Activated CD4-positive, alpha-beta T cell treated with anti-CD3 and anti-CD28 coated beads, Interleukin-2, Interleukin-6, amounts not matched to agents 100 ng/mL and 50 ng/mL, durations not matched to agents 16 hours and 8 hours (primary cell): ENCODE measurements at places on chromosomes 2 and 18.

DNA sequence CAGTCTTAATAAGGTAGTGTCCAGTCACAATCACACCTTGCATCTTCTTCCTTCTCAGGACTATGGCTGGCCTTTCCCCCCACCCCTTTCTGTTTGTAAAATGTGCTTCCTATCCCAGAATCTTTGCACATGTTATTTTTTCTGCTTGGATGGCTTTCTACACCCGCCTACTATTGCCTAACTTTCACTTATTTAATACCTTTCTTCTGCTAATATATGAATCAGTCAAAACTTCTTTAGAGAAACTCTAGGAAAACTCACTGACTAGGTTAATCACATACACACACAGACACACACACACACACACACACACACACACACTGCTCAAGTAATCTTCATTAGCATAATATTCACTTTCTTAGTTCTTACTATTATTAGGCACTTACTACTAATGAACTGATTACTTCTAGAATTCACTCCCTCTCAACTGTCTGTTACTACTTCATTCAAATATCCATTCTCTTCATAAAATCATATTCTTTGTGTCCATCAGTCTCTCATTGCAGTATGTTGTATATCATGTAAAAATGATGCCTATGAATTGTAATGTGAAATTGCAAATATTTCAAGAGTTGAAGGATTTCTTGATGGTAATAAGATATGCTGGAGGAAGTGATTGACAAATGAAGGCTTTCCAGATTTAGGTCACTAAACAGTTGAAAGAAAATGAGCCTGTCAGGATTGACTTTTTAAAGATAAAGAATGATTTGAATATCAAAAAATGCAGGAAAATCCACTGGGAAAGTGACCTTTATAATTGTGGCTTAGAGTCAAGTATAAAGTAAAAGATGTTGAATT lies 51.2 kb downstream of the CLIP4 start:
- no peak for DNase-seq

DNA sequence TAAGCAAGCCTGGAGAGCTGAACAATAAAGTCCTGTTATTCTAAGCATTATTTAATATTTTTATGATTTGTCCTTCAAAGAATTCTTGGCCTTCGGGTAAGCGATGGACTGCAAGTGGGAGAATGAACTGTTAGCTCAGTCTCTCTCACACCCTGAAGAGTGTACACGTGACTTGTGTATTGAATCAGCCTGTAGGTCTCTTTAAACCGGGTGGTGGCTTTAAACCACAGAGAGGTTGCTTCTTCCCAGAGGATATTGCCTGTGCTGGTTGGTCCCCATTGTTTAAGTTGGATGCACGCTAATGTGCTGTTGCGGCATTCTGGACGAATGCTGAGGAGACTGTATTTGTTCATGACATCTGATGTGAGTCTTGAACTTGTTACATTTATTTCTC lies 183.3 kb downstream of the LTBP1 start:
- DNase-seq: no peak

GRCh38 chr18:58980991-58981390 lies 116.3 kb downstream of the ZNF532 start:
- peak; percentile 44 for DNase-seq

- no peak for DNase-seq
Observed at GRCh38 chr2:39665811-39666490, at the start of gene TMEM178A. TMEM178A (plus strand) TSS chr2:39665917; CDS start chr2:39665975, 58 bp downstream.

DNA sequence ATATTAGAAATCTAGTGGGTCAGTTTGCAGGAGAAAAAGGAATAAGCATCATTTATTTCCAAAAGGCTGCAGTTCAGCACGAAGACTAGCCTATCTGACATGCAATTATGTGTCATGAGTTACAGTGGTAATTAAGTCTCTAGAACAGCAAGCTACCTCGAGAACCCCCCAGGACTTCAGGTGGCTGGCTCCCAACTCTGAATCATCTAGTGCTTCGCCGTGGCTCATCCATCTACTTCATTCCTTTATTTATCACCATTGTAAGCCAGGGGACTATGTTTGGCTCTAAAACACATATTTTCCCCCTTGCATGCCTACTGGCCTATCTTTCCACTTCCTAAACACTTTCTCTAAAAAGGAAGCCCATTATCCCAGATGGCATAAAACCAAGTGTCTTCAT lies 121.6 kb downstream of the TXNL1 start:
- DNase-seq: no peak

- no peak for DNase-seq
Observed at GRCh38 chr2:229254206-229254605, 16.9 kb downstream of the PID1 start.

DNA sequence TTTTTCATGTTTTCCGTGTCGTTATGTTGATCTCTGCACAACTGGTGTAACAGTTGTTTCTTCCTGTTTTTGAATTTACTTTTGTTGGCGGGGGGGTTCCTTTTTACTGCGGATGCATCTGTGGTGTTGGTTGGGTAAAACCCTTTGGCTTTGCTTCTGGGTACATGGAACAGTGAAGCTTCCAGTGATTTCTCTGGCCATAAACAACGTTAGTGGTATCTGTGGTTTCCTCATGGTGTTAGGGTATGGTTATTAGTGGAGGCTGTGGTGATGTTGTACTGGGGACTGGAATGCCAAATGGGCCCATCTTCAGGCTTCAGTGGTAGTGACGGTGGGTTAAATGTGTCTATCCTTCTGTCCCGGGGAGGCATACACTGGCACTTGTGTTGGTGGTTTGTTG lies 285.4 kb upstream of the ZNF804A start:
- DNase-seq: no peak

- no peak for DNase-seq
Observed at GRCh38 chr2:65483763-65484162, 51.4 kb upstream of the SPRED2 start.

- no peak for DNase-seq
Observed at GRCh38 chr2:119856469-119856901, 96.8 kb downstream of the PTPN4 start.

DNA sequence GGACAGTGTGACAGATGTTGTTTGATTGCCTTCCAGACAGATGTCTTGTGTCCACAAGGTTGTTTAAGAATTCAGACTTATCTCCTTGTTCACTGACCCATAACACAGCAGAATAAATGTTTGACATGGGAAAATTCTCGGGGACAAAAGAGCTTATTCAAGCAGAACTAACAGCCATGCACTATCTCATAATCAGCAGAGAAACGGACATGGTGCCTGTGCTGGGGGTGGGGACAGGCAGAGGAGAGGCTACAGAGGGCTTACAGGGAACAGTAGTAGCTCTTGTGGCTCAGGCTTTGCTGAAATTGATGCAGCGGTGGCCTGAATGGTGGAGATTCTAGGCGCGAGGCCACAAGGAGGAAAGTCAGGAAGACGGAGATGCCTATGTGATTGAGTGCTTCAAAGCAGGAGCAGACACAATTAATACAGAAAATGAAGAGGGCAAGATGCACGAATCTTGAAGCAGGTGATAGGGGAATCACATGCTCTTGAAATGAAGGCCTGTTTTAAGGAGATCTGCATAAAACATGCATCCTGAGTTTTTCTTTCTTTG lies 62.0 kb upstream of the CAB39 start:
- DNase-seq: no peak

DNA sequence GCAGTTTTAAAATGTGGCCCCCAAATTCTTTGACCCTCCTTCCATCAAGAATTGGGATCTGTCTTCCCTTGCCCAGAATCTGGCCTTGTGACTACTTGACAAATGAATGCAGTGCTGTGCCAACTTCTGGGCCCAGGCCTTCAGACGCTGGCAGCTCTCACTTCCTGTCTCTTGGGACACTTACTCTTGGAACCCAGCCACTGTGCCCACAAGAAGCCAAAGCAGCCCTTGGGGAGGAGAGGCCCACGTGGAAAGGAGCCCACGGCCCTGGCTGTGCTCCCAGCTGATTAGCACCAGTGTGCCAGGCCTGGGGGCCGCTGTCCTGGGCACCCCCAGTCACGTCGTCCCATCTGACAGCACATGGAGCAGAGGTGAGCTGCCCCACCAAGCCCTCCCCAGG lies 56.6 kb downstream of the RPL37A start:
- DNase-seq: no peak

GRCh38 chr2:160294339-160294803 lies 94.3 kb upstream of the ITGB6 start:
- peak; percentile 86 for DNase-seq

DNA sequence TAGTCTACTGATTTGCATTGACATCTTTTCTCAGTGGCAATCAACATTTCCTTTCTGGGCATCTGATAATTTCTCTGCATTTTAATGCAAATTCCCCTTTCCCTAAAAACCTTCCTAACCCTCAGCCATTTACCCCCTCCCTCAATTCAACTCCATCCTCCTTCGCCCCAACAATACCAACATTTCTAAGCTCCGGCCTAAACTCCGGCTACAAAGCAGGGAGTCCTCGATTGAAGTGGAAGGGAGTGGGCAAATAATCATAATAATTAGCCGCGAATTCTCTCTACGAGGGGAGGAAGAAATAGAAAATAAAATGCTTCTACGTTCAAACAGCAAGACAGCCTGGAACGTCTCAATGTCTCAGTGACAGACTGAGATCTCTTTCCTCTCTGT lies 4.6 kb downstream of the BCL11A start:
- no peak for DNase-seq

- DNase-seq: no peak
Observed at GRCh38 chr2:182852801-182853200, 13.6 kb downstream of the FRZB start.

DNA sequence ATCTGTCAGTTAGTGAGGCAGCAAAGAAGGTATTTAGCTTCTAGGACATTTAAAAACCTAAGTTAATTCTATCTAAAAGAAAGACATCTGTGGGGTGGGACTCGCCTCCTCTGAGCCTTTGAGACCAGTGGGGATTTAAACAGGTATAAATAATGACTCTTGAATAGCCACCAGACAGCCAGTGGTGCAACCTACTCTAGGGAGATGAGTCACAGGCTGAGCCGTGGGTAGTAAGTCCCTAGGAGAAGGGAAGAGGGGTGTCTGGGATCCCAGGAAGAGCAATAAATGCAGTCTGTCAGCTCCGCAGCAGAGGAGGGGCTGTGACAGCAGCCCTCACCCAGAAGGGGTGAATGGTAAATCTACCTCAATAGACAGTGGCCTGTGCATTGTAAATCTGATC lies 43.1 kb upstream of the GALNT3 start:
- DNase-seq: no peak

GRCh38 chr2:25822190-25823117 lies 55.8 kb downstream of the ASXL2 start:
- DNase-seq: peak; percentile 80

- DNase-seq: no peak
Observed at GRCh38 chr2:127078028-127078427, 28.9 kb downstream of the BIN1 start.

GRCh38 chr2:111091811-111092211 lies 28.9 kb upstream of the BCL2L11 start:
- peak; percentile 78 for DNase-seq

DNA sequence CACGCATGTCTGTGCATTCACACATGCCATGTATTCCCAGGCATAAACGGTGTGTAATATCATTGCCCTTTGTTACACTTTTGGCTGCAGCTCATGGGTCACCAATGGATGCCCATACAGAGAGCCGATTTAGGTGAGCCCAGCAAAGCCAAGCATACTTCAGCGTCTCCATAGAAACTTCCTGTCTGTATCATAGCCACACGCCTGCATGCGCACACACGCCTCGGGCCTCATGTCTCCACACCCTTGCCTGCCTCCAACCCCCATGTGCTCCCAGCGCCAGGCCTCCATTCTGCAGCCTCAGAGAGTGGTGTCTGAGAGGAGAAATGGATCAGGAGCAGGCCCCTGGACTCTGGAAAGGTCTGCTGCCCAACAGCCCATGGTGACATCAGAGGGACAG lies 33.5 kb upstream of the SELENOI start:
- no peak for DNase-seq

GRCh38 chr2:85551698-85552678 lies 9.3 kb downstream of the GGCX start:
- peak; percentile 89 for DNase-seq

DNA sequence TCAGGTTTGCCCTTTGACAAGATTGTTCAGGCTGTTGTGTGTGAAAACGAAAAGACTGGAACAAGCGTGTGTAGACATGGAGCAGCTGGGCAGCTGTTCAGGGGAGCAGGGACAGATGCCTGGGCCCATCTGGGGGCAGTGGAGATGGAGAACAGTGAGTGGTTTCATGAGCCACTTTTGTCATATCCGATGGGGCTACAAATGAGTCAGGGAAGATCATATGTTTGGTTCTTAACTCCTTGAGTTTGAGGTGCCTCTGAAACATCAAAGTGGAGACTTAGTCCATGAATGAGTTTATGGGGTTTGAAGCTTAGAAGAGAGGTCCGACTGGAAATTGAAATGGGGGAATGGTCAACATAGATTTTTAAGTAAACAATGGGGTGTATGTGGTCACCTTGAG lies 9.3 kb upstream of the PLB1 start:
- DNase-seq: no peak

DNA sequence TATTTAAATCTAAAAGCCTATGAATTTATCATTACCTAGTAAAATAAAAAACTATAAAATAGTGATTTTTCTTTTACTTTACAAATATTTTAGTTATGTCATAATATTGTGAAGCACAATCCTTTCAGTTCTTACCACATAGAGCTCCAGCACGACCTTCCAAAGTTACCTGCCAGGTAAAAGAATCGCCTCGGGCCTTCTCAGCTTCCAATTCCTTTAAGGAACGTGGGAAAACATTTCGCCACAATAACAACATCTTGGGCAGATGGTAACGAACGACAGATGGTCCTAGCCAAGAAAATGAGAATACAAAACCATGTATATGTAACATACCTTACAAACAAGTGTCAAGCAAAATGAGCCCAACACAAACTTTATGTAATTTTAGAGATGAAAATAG lies 23.7 kb downstream of the HEATR5B start:
- no peak for DNase-seq

DNA sequence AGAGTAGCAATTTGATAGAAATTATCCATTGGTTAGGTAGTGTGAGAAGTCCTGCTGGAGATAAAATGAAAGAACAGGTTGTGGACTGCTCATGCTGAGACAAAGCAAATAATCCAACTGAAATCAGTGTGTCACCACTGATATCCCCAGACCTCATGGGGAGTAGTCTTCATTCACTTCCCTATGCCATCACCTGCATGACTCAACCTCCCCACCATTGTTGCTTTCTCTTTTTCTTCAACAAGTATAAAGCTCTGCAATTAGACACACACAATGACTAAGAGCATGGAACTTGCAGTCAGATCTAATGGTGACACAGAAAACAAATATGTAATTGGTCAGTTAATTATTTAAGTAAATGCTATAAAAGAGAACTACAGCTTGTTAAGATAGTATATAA lies 475.3 kb downstream of the RIT2 start:
- DNase-seq: no peak

DNA sequence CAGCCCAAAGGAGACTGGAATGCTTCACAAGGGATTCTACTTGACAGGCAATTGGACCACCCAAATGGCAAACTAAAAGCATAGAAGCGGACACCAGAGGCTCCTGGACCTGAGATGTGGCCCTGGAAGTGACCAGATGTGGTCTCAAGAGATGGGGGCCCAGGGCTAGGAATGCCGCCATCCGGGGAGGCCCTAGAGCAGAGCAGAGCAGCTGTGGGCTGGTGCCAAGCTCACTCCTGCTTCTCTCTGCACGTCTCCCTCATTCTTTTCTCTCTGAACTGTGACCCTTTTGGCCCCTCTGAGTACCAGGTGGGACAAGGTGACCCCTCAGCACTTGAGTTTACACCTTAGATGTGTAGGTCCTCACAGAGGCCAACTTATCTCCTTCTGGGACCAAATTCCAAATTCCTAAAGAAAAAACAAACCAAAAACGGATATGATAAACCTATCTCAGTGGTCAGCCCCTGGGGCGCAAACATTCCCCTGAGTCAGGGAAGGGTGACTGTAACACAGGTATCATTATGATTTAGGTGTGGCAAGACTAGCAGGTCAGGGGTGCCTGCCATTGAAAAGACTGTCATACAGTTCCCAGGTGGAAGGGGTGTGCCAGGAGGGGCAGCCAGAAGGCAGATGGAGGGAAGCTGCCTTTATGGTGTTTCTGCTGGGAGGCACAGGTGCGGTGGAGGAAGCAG lies 6.5 kb upstream of the IL1R2 start:
- DNase-seq: no peak
